ENCODE measurements at places on chromosomes 3 and 15.

DNA sequence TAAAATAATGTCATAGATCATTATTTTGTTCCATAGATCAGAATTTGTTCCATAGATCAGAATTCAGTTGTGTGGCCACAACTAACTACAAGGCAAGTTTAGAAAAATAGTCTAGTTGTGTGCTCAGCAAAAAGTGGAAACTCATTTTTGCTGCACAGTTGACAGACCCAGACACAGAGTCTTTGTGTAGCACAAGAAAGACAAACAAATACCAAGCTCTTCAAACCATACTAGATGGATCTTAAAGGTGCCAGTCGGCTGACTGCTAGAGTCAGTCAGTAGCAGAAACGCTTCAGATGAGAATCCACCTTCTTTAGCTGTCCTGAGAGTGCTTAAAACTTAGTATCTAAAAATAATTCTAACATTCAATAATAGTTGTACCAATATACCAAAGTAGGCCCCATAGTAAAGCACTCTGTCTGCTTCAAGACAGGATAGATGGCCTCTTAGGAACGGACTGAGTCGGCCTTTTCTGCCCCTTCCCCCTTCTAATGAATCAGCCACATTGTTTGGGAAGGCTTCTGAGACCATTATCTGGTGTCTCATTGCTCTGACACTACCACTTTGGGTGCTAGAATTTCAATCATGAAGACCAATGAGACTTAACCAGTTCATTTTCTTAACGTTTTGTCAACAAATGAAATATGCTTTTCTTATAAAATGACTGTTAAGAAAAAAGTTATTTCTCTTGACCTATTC is 27.7 kb upstream of the SLC4A7 start:
- no peak for DNase-seq

GRCh38 chr3:79178471-79179180 is 589.2 kb downstream of the ROBO1 start:
- no peak for DNase-seq

DNA sequence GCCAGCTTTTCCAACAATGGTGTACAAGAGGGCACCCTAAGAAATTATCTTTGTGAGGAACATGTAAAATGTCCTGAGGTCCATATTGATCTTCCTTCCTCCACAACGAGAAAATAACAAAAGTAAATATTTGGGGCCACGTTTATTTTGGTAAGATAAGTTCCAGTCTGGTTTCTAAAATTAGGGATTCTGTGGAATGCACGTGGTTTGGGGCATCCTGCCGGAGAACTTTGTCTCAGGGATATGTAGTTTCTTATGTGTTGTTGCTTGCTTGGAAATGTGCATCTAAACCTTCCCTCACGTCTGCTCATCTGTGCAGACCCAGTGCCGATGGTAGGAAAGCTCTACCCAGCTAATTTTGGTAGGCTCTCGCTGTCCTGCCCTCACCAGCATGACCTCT is 62.8 kb downstream of the CTDSPL start:
- no peak for DNase-seq

DNA sequence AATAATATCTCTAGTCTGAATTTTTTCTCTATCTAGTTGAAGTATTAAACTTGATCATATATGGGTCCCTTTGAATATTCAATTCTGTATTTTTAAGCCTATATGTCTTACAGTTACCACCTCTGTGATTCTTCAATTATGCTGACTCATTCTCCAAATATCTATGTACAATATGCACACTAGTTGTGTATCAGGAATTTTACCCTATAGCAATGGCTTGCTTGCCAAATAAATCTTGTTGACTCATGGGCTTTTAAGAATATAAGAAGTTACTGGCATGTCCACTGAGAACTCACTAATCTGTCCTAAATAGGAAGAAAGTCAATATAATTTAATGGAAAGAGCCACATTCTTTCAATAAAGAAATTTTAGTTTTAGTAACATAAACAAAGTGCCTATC is 656.3 kb downstream of the RBMS3 start:
- no peak for DNase-seq

GRCh38 chr3:116057400-116058006 is 387.8 kb downstream of the LSAMP start:
- DNase-seq = no peak

- DNase-seq = no peak
Measured at GRCh38 chr3:127224118-127224517, 31.2 kb downstream of the PRR23E start.

DNA sequence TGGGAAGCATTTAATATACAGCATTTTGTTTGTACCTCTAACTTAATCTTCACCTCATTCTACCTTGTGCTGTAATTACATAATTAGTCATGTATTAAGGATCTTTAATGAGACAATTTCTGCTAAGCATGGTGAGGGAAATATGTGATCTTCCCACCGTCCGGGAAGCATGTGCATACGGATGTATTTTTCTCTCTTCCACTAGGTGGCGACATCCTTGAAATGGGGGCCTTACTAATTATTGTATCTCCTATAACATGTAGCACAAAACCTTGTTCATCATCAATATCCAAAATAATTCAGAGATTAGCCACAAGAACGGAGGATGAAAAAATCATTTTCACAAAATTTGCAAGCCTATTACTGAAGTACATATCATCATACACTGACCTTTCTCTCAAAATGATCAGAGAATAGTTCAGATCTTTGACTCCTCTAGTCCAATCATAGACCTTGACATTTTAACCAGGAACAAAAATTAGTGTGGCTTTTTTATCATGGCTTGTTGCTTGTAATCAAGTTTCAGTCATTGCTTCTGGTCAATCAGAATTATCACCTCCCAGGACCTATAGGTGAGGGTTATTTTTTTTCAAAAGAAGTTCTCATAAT is 148.9 kb upstream of the GBE1 start:
- DNase-seq = peak; percentile 17

GRCh38 chr3:180267202-180267843 is 230.6 kb upstream of the PEX5L start:
- no peak for DNase-seq

DNA sequence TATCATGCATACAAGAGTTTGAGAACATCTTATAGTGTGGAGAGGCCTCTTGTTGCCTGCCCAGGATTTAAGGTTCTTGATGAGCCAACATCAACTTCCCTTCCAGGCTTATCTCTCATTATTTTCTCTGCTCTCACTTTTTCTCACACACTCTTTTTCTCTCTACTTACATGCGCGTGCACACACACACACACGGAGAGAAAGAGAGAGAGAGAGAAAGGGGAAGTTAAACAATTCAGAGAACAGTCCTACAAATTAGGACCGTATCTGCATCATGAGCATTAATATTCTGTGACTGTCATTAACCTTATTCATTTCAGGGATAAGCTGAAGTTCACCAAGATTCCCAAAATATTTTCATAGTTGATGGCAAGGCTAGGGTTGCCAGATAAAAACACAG is 269.0 kb downstream of the ZNF621 start:
- no peak for DNase-seq

GRCh38 chr15:60510006-60510405 is 31.1 kb upstream of the ICE2 start:
- no peak for DNase-seq

DNA sequence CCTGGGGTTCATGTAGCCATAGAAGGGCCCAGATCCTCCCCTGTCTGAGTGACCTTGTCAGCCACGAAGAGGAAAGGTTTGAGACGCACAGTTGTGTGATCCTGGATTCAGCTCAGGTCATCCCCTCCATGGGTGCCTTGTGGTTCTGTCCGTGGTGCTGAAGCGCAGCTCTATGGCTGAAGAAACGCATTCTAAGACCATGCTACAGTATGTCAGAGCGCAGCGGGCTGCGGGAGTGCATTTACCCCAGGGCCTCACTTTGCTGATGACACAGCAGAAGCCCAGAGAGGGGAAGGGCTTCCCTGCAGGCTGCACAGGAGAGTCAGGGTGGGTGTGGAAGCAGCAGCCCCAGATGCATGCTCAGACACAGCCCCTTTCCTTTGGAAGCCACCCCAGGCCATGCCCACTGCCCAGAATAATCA is 68.8 kb upstream of the IQSEC1 start:
- DNase-seq = no peak

- DNase-seq = no peak
Measured at GRCh38 chr3:197495059-197495455, 60.7 kb downstream of the BDH1 start.

- DNase-seq = no peak
Measured at GRCh38 chr3:61409638-61410037, 151.7 kb upstream of the PTPRG start.

DNA sequence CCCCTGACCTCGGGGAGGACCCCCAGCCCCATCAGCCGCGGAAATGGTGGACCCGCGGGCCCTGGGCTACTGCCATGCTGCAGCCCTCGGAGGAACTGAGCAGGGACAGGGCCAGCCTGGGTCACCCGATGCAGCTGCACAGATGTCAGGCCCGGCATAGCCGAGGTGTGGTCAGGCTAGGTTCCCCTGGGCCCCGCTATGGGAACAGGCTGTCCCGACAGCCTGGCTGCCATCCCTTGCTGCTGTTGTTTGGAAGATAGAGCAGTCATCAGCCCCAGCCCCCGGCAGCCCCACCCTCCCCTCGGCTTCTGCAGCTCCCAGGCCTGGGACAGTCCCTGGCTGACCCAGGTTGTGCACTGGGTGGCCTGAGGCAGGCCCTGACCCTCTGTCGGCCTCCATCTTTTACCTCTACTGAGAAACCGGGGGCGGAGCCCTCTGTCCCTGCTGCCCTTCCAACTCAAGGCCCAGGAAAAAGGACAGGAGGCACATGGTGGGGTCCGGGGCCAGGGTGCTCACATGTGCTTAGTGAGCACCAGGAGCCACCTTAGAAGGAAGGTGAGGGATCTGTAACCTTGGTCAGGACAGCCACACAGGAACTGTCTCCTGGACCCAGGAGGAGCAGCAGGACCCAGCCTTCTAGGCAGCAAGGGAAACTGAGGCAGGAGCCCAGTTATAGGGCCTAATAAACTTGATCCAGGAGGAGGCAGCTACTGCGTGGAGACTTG is 31.5 kb upstream of the FBLN2 start:
- DNase-seq = no peak

DNA sequence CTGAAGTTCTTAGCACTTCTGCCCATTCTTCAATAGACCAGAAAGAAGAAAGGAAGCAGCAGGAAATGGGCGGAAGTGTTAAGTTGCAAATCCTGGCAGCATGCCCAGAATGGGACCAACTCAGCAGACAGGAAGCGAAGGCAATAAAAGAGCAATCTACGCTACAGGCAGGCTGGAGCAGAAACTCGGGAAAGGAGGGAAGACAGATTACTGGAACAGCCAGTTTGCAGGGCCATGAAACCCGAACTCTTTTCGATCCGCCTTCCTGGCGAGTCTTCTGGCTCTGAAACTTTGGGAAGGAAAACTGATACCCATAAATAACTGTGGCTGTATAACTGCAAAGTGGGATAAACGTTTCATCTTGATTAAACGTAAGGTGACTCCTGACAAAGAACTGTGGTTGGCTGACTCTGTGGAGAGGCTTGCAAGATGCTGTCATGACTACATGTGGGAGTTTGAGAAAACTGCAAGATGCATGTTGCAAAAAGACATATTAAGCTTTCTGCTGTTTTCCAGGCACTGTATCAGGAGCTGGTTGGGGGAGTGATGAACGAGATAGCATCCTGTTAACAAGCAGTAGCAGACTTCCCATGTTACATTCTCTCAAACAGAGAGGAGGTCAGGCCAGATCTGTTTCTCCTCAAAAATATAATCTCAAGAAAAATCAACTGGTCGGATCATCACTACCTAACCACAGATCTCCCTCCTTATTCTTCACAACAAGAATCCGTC is 67.8 kb downstream of the FMN1 start:
- DNase-seq = peak; percentile 61

- DNase-seq = no peak
Measured at GRCh38 chr3:133428552-133428951, 28.7 kb downstream of the BFSP2 start.

- DNase-seq = no peak
Measured at GRCh38 chr3:67781218-67781617, 126.8 kb upstream of the SUCLG2 start.

GRCh38 chr3:74315291-74315690 is 299.2 kb downstream of the CNTN3 start:
- no peak for DNase-seq

DNA sequence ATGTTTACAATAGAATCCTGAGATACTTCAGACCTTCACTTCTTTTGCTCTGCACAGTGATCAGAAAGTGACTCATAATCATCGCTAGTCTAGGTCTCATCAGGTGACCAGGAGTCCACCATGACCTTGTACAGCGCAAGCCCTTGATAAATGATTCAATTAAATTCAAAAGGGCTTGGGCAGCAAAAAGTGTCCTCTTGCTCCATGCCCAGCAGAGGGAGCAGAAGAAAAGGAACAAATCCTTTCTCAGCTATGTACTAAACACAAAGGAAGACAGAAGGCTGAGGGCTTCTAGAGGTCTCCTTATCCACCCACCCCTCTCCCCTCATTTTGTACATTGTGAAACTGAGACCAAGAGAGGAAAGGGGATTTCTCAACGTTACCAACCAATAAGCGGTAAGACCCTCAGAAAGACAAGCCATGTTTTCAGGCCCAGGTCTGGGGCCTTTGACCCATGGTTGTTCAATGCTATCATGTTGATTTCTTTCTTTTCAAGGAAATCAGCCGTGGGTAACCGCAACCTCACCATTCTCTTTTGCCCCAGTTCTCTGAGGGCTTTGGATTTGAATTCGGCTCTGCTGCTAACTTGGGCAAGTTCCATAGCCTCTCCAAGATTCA is 74.8 kb downstream of the AQP9 start:
- no peak for DNase-seq

GRCh38 chr3:122947738-122948137 is 79.8 kb downstream of the SEMA5B start:
- DNase-seq = no peak

DNA sequence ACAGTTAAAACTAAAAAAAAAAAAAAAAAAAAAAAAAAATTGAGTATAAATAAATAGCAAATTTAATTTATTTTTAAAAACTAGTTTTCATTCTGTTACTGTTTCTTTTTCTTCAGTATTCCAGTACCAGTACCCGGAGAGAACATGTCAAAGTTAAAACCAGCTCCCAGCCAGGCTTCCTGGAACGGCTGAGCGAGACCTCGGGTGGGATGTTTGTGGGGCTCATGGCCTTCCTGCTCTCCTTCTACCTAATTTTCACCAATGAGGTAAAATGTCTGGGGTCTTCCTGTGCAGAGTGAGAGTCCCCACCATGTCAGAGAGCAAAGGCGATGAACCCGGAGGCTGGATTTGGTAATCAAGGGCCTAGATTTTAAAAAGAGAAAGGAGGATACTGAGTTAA is 4.4 kb downstream of the TMEM43 start:
- DNase-seq = no peak

- no peak for DNase-seq
Measured at GRCh38 chr3:174331095-174331800, 527.9 kb upstream of the NAALADL2 start.
